Activated gamma-delta T cell treated with Interleukin-2 at 50 U/mL for 16 hours (primary cell): ENCODE measurements at places on chromosomes 12 and 14.

DNA sequence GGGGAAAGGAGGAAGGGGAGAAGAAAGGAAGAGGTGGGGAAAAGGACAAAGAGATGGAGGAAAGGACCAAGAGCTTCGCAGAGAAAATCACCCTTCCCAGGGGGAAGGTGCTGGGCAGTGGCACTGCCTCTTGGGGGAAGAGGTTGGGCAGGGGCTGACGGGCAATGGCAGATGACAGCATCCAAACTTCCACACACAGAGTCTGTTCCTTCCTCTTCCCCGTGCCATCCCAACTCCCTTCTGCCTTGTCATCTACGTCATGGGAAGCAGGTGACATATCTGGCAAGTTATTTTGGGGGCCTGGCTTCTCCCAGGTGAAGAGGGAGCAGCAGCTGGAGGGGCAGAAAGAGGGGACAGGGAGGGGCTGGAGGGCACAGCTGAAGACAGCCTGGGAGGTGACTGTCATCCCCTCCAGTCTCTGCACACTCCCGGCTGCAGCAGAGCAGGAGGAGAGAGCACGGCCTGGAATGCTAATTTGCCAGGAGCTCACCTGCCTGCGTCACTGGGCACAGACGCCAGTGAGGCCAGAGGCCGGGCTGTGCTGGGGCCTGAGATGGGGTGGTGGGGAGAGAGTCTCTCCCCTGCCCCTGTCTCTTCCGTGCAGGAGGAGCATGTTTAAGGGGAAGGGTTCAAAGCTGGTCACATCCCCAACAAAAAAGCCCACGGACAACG, 43.9 kb upstream of the IQSEC3 start:
- no peak for DNase-seq

- no peak for DNase-seq
These were observed 6.6 kb upstream of the CYP46A1 start for GRCh38 chr14:99677231-99678140.

DNA sequence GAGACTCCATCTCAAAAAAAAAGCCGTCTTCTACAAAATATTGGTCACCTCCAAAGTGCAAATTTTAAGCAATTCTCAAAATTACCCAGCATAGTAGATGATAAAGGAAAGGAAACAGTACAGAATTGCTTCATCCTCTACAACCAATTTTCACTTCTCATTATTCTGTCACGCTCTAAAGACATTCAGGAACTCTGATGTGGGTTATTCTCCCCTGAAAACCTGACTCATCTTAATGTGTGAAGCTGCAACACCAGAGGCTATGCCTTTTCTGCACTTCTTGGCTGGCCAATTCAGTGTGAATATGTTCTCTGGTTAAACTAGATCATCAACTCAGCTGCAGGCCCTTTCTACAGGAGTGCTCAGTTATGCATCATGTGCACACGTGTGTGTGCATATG, 11.0 kb downstream of the PTGER2 start:
- DNase-seq = peak; percentile 18

- no peak for DNase-seq
These were observed 79.1 kb downstream of the KCNK13 start for GRCh38 chr14:90140956-90141316.

DNA sequence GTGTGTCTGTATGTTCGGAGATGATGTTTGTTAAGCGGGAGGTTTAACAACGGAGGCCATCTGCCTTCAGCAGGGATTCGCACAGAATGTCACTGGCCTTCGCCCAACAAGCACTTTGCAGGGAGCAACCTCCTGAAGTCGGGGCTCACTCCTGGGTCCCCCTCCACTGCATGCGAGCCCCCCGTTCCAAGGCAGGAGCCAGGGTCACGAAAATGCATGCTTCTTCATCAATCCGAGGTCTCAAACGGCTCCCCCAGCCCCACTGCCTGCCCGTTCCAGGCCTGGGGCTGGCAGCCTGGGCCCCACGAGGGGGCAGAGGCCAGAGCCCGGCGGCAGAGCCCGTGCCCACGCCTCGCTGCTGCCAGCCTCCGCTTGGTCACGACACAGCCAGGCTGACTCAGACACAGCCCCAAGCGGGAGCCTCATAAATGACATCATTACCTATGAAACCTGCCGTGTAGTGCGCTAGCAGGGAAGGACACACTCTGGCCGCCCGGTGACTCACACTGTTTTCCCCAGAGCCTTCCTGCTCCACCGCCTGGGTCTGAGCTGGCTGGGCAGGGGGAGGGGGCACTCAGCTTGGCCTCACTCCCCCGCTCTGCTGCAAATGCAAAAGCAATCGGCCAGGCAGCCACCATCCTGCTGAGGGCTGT, 169.5 kb upstream of the RTL1 start:
- DNase-seq = no peak

DNA sequence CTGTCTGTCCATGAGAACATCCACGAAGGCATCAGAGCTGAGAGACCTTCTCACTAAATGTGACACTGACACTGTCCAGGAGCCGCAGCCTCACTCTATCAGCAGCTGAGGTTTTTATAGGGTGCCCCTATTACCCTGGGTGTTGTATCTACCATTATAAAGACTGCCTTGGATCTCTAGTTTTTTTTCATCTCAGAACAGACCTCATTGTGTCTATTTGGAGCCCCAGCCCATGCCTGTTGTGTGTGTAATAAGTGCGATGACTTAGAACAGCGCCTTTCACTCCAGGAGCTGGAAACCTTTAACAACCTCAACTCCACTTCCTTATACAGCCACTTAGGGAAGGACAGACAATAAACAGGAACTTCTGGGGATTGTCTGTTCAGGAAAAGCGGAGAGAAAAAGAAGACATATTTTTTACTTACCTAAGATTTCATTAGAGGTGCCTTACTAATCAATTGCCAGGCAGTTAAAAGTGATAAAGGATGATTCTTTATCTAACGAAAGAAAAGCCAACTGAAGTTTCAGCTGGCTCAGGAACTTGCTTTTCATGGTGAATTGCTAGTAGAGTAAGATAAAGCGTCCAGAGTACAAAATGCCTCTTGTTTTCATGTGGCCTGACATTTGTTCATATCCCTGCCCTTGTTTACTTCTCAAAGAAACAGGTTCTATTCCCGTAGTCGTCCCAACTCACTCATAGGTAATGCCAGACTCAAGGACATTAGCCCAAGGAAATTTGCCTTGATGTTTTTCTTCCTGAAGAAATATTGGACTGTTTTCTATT, 420.6 kb downstream of the RAD51B start:
- DNase-seq = no peak
